ENCODE measurements at places on chromosomes 7 and 10.

GRCh38 chr10:11170993-11171851 is 153.6 kb downstream of the CELF2 start:
- DNase-seq = no peak

DNA sequence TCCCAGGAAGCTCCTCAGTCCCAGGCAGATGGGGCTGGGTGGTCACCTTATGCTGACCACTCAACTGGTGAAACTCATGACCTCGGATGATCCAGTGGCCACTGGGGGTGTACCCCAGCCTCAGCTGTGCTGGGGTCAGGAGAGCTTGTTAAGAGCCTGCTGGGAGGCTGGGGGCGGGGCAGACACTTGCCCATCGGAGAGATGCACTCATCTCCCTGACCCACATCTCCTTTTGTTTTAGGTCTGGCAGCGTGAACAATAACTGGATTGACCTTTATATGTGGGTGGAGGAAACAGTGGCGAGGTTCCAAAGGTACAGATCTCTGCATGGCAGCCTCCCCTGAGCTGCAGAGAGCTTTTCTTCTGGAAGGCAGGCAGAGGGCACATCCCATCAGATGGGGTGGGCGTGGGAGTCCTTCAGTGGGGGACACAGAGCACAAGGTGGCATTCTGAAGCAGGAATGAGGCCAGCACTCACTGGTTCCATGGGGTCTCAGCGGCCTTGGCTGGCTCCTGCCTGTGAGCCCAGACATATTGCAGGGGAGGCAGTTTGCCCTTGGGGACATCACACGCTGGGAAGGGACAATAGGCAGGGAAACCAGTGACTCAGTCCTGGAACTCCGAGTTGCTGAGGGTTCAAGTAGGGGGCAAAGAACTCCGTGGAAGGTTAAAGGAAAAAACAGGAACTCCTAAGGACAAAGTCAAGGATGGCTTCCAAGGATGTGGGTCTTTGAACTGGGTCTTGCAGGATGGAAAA is 5.2 kb downstream of the ANTXRL start:
- DNase-seq = no peak

- no peak for DNase-seq
These were observed 93.2 kb downstream of the REEP3 start for GRCh38 chr10:63614371-63614891.

- DNase-seq = no peak
These were observed 52.5 kb downstream of the ADRA2A start for GRCh38 chr10:111129363-111129762.

DNA sequence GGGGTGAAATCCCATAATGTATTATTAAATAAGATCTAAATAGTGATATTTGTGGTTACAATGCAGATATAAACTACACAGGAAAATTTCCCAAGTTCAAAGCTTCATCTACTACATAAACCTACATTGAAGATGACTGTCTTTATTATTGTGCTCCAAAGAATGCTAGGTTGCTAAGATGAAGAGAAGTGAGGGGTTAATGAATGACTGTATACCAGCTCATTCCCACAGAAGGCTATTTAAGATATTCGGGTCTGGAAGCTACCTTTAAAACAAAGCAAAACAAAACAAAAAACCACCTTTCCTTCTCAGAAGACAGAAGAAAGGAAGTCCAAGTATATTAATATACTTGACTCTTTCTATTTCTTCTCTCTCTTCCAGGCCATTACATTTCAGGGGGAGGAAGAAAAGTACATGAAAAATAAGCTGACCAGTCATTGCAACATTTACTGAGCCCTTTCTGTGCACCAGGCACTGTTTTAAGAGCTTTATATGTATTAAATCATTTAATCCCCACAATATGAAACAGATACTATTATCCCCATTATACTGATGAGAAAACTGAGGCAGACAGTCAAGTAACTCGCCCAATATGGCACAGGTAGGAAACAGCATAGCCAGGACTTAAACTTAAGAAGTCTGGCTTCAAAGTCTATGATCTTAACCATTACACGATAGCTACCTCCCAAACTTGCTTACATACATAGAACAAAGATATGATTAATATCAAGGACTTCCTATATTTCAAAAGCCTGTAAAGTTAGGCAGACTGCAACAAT is 48.1 kb downstream of the TNPO3 start:
- no peak for DNase-seq

GRCh38 chr10:124957404-124957947 is 15.6 kb downstream of the ZRANB1 start:
- no peak for DNase-seq

GRCh38 chr10:77850620-77851231 is 75.8 kb downstream of the DLG5 start:
- no peak for DNase-seq

DNA sequence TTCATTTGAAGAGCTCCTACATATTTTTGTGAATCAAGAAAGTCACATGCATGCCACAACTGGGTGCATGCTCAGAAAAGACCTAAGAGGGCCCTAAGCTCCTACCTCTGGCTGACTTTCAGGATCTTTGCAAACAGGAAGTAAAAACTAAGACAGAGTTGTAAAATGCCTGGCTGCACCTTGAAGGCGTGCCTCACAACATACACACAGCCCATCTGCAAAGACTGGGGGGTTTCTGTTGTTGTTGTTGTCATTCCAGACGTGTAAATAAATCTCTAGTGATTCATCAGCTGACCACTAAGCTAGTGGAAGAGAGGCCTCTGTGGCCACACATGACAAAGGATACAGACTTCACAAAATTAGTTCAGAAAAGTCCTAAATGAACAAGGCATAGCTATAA is 31.8 kb downstream of the SMURF1 start:
- no peak for DNase-seq

- DNase-seq = no peak
These were observed 10.9 kb upstream of the PFKP start for GRCh38 chr10:3056280-3057037.

GRCh38 chr7:43211693-43212092 is 99.2 kb downstream of the HECW1 start:
- no peak for DNase-seq

GRCh38 chr7:138848056-138848980 is 50.3 kb upstream of the ATP6V0A4 start:
- no peak for DNase-seq

DNA sequence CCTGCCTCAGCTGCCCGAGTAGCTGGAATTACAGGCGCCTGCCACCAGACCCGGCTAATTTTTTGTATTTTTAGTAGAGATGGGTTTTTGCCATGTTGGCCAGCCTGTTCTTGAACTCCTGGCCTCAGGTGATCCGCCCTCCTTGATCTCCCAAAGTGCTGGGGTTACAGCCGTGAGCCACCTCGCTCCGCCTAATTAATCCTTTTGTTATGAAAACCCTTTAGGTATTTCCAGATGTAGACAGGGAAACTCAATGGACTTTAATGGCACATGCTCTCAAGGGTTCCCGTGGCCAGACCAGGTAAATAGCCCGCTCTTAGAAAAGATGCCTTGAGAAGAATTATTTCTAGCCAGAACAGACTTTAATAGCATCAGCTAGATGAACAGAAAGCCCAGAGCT is 19.7 kb upstream of the EXOC4 start:
- no peak for DNase-seq

DNA sequence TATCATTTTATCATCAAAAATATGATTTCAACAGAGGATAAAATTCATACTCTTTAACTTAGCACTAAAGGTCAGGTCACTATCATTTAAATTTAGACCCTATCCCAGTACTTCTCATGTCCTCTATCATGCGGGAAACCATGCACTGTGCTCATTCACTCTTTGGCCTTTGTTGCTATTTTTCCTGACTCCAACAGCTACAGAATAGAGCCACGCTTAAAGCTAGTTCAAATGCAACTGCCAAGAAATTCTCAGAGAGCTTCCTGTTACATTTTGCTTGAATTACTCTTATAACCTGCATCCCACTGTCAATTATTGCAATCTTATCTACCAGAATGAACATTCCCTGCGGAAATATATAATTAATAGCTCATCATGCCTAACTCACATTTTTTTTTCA is 58.3 kb downstream of the SEMA3A start:
- no peak for DNase-seq

DNA sequence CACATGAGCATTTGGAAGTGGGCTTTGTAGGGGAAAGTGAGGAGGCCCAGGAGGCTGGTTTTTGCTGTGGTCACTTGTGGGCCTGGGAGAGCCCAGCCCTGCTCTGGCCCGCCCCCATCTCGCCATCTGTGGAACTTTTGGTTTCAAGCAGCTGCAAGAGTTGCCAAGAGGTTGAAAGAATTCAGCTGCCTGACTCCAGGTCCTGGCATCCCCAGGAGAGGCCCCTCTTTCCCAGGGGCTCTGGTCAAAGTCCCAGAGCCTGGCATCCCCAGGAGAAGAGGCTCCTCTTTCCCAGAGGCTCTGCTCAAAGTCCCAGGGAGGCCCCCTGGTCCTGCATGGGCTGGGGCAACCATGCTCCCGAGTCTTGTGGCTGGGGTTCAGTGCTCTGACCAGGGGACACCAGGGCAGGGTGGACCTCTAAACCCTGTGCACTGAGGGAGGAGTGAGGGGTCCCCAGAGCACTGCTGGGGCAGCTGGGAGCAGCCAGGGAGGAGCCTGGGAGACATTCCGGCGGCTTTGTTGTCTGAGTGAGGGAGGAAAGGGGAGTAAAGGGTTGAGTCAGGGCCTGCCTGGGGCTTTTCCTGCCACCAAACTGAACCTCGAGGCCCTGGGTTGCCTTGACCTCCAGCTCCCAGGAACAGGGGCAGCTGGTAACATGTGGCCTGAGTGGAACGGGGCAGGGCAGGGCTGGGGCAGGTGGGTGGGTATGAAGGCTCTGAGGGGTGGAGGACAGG is 27.7 kb upstream of the CSGALNACT2 start:
- no peak for DNase-seq

- DNase-seq = no peak
These were observed 196.1 kb downstream of the MACC1 start for GRCh38 chr7:20021066-20021465.

DNA sequence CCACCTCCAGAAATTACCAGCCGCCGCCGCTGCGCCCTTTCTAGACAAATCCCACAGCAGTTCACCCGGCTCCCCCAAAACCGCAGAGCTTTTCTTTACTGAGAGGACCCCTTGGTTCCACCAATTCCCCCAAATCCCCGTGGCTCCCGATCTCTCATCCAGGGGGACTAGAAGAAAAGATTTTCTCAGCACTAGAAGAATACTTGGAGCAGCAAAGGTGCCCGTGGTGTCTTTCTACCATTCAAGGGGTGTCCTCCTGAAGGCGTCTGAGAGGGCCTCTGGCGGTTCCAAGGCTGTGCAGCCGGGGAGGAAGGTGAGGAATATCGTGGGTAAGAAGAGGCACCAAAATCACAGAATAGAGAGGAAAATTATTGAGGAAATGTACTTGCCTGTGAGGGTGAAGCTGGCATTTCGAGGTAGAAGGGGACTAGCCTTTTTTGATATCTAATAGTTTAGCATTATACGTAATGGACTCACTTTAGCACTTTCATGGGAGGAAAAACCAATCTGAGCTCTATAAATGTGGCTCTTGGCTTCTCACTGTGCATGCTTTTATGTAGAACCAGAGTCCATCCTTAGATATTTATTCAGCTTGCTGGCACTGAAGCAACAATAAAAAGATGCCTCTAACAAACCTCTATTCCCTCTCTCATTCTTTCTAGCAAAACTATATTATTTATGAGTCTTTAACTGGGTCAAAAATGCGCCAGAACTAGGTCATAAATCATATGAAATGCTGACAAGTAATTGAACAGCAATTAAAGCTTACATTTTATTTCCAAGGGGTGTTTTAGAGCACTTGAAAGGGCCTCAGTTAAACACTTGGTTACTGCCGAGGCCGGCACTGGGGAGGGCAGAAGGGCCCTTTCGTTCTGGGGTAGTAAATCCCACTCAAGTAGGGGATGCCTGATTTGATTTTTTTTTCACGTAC is 13.8 kb upstream of the HOXA2 start:
- no peak for DNase-seq

GRCh38 chr7:139534096-139534495 is 10.6 kb downstream of the CLEC2L start:
- DNase-seq = no peak

DNA sequence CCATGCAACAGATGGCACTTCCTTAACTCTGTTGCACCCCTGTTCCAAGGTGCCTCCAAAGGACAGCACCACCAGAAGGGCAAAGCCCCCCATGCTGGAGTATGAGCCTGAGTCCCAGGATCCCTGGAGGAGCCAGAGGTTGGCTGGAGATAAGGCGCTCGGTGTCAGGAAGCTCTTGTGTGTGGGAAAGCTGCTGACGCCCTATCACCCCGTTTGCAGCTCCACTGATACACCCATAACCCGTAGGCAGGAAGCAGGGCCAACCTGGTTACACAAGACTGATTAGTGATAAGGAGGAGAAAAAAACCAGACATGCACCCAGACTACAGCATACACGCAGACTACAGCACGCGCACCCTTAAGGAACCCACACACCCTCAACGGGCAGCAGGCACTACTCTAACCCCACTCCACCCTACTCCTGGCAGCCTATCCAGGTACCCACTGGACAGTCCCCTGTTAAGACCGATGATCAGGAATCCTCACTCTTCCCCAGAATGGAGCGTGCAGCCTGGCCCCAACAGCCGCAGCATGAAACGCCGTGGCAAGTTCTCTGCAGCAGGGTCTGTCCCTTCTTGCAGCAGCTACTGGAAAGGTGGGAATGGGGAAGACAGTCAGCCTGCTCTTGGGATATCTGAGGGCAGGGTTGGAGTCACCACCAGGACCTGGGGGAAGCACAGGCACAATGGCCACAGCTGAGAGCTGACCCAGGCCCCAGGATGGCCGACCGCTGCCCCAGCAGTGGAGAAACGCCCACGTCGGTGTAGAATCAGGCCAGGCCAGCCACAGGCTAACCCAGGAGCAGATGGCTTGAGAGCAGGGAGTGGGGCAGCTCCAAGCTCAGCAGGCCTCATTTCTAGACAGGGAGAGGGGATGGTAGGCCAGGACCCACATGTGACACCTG is 38.3 kb upstream of the TUBB8 start:
- no peak for DNase-seq

GRCh38 chr7:48035967-48036478 is 680 bp downstream of the C7orf57 start:
- peak; percentile 22 for DNase-seq

GRCh38 chr10:42755556-42756093 is 27.0 kb upstream of the BMS1 start:
- DNase-seq = no peak

- no peak for DNase-seq
These were observed 384.6 kb downstream of the ARL4A start for GRCh38 chr7:13072014-13072413.

DNA sequence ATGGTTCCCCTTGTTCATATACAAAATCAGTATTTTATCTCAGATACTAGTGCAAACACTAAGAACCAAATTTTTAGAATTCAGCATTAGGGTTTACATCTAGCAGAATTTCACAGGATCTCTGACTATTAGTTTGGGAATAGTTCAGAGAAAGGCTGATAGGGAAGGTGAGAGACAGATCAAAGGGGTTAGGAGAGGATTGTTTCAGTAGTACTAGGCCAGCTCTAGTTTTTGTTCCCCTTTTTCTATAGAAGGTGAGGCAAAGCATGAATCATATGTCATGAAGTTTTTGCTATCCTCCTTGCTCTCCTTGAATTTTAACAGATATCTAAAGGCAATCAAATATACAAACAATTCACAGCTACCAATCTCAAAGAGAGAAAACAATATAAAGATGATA is 26.1 kb upstream of the CTNNA3 start:
- no peak for DNase-seq

GRCh38 chr10:122419876-122420623 is 34.4 kb upstream of the ARMS2 start:
- no peak for DNase-seq
